ENCODE measurements at places on chromosomes 5 and 9. TPM values are rescaled to one million over a fixed set of nuclear protein-coding genes. Genes with fewer than 3 reads are reported as not detected.

Gene FRMPD1
- not detected for total RNA-seq

Gene TIMD4
- not detected for total RNA-seq

Gene IARS1
- 319 TPM for total RNA-seq

Gene F2RL1
- total RNA-seq, result 8.6 TPM

Gene C9orf43
- total RNA-seq, result 0.15 TPM

Gene SPINK13
- total RNA-seq, result not detected

Gene FIBCD1
- total RNA-seq, result 17.5 TPM

Gene ACO1
- 68.4 TPM for total RNA-seq

Gene GARIN3
- not detected for total RNA-seq

Gene OXCT1
- total RNA-seq, result 57.5 TPM

Gene CYLC2
- not detected for total RNA-seq

Gene SHB
- 35.2 TPM for total RNA-seq

Gene NIPSNAP3A
- 25.1 TPM for total RNA-seq

Gene HTR1A
- total RNA-seq, result not detected

Gene CDX1
- total RNA-seq, result 0.17 TPM

Gene EFNA5
- 5.8 TPM for total RNA-seq

Gene TNFSF8
- not detected for total RNA-seq

Gene CKS2
- total RNA-seq, result 45.5 TPM

Gene LECT2
- total RNA-seq, result not detected

Gene LCN15
- total RNA-seq, result not detected

Gene CHSY3
- total RNA-seq, result 1.7 TPM

Gene PCDHGB3
- 7.1 TPM for total RNA-seq

Gene KCNIP1
- total RNA-seq, result not detected

Gene OSMR
- 73.0 TPM for total RNA-seq

Gene DAB2IP
- total RNA-seq, result 22.2 TPM

Gene LCN1
- total RNA-seq, result not detected

Gene GRXCR2
- total RNA-seq, result not detected

Gene CCDC183
- 0.33 TPM for total RNA-seq

Gene HMCN2
- total RNA-seq, result under 0.01 TPM

Gene DRD1
- under 0.01 TPM for total RNA-seq

Gene TXNDC8
- not detected for total RNA-seq

All from smooth muscle cell of trachea (primary cell).